ENCODE measurements at places on chromosomes 12 and 14.
A peak's percentile ranks its signal among the peaks of the same experiment; 100 is the strongest.

GRCh38 chr12:29816874-29817725 lies 33.4 kb upstream of the TMTC1 start:
- DNase-seq: no peak

- no peak for DNase-seq
Measured at GRCh38 chr14:65849558-65849957, 437.0 kb downstream of the FUT8 start.

GRCh38 chr12:128690641-128691040 lies 133.1 kb downstream of the SLC15A4 start:
- no peak for DNase-seq

DNA sequence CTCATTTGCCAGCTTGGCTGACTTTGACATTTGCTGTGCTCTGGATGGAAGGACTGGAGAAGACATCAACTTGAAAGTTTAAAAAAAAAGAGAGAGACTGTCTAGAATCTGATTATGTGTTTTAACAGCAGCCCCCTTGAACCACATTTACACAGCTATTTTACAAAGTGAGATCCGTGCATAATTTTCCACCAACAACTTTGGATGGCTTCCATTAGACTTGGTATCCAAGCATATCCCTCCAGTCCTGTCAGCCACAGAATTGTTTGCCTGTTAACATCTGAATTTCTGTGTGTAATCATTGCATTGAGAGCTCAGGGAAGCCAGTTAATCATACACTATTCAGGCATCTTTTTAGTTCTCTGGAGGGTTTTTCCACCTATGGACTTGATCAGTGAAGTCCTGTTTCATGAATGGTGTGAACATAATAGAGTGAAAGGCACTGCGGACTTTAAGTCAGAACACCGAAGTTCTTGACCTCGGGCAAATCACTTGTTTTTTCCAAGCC lies 93.7 kb downstream of the SAMD4A start:
- no peak for DNase-seq

DNA sequence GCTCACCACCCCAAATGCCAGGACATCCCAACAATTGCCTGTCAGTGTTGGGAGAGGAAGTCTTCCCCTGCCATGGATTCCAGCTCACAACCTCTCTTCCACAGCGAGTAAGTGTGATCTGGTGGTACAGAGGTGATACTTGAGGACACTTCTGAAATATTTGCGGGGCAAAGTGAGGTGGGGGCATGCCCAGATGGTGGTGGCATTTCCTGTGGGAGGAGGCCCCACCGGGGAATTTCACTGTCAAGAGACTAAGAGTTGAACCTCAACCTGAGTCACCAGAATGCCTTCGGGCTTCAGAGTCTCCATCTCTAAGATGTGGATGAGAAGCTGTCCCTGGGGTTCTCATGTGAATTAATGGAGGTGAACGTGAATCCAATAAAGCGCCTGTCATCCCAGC lies 122.3 kb upstream of the RFLNA start:
- no peak for DNase-seq

DNA sequence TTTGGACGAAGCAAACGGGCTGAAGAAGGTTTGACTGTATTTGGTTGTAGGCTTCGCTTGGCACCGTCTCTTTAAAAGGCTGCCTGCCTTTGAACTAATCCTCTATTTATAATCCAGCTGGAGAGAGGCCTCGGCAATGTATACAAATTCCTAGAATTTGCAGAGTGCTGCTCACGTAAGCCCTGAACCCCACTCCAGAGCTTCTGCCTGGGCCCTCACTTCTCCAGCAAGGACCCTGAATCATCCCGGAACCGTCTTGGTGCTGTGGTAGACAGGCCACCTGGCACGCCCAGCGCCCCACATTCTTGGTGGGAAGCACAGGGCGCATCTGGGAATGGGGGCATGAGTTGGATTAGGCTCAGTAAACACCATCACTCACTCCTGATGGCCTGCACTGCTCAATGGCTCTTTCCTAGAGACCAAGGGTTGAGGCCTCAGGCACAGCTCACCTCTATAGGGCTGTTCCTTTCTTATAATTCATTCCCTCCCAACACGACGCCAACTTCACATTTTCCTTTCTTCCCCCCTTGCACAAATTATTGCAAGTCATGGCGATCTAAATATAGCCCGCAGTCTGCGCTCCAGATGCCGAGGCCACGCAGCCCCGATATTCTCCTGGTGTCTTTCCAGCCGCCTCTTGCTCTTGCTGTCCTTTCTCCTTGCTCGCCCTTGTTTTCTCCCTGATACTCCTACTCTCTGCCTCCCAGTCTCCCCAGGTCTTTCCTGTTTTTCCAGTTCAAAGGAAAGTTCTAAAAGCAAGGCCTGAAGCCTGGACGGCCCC lies 141.0 kb downstream of the ZFP36L1 start:
- DNase-seq: no peak

- no peak for DNase-seq
Measured at GRCh38 chr14:95163666-95164065, 6.3 kb upstream of the DICER1 start.

DNA sequence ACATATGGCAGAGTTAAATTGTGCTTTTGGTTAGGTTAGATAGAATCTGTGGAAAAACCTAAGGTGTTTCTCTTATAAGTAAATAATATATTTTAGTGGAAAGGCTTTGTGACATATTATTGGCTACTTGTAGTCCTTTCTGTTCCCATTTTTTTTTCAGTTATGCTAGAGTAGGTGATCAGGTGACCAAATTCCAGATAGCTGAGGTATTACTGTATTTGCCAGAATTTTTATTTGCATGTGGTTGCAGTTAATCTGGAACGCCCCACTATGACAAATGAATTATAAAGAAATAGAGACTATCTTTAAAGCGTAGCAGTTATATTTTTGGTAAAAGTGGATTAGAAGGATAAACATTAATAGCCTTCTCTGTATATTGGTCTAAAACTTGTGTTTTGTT lies 52.0 kb downstream of the ARHGAP5 start:
- no peak for DNase-seq

DNA sequence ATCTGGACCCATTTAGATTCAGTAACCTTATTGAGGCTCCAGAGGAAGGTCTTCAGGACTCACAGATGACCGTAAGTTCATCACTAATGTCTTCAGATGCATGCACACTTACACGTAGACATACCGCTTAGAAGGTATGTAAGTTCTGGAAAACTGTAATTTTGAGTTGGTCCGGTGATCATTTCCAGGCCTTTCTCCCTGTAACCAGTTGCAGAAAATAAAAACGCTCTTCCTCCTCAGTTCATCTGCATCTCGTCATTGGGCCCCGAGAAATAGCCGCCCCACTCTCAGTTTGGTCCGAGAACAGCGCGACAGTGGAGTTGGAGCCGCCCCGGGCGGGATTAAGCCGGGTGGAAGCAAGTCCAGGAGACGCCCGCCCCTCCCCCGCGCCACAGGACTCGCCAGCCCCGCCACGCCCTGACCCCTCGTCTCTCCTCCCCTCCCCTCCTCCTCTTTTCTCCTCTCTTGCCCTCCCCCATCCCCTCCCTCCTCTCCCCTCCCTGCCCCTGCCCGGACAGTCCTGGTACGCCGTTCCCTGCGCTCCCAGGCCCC lies 83.7 kb downstream of the TNFAIP2 start:
- DNase-seq: peak; percentile 70

- DNase-seq: no peak
Measured at GRCh38 chr12:13093191-13093847, 10.1 kb downstream of the GSG1 start.

GRCh38 chr14:96279564-96279963 lies 23.6 kb downstream of the BDKRB1 start:
- DNase-seq: no peak

DNA sequence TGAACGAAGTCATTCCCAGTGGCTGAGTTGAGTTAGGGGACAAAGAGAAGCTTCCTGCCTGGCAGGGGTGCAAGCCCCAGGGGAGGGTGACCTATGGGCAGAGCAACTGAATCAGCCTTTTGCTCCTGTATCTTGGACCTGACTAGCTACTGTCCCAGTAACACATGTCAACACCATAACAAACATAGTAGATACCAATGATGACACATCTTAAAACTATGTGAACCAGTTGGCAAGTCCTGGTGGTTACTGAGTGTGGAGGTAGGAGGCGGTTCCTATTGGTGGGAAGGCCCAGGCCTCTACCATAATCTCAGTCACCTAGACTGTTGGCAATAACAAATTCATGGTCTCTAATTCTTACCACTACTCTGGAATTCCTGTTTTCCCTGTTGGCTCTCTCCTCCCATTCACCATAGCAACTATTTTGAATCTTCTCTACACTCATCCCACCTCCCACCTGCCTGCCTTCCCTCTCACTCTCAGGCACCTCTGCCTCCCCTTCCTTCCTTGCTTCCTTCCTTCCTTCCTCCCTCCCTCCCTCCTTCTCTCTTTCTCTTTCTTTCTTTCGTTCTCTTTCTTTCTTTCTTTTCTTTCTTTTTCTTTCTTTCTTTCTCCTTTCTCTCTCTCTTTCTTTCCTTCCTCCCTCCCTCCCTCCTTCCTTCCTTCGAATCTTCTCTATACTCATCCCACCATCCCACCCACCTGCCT lies 8.1 kb upstream of the P2RX7 start:
- no peak for DNase-seq

DNA sequence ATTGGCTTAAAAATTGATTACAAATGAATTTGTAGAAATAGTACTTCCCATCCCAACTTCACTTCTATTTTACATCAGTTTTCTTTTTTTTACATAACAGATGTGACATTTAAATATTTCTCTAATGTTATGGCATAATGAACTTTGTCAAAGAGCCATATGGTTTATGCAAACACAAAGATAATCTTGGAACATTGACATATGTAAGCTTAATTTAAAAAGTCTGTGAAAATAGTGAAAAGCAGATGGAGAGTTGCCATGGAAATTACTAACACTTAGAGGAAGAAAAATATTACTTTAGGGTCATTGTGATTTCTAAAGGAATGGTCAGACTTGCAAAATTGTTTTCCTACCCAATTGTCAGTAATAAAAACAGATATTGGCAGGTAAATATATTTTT lies 232.4 kb downstream of the AEBP2 start:
- DNase-seq: no peak

DNA sequence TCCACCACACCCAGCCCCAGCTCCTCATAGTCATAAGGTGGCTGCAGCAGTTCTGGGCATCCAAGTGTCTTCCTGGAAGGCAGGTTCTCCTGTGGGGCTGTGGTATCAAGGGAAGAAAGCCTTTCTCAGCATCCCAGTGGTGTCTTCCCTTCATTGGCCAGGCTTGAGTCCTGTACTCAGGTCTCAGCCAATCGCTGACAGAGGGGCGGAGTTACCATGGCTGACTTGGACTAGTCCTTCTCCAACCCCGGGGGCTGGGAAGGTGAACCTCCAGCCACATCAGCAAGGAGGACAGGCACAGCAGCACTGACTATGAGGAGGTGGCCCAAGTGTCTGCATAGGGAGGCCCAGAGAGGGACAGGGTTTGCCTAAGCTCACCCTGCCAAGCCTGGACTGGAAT lies 64.0 kb upstream of the SLC24A4 start:
- no peak for DNase-seq

DNA sequence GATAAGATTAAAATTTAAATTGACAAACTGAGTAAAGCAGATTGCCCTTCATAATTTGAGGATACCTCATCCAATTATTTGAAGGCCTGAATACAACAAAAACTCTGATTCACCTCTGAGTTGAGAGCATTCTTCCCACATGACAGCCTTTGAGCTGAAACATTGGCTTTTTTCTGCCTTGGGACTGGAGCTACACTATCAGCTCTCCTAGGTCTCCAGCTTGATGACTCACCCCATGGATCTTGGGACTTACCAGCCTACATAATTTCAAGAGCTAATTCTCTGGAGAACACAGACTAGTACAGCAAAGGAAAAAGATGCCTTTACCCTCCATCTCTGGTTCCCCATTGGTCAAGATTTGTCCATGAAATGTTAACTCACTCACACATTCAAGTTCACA lies 555.1 kb downstream of the FOXG1 start:
- DNase-seq: no peak

GRCh38 chr14:104213301-104214034 lies 75.1 kb downstream of the KIF26A start:
- peak; percentile 18 for DNase-seq

DNA sequence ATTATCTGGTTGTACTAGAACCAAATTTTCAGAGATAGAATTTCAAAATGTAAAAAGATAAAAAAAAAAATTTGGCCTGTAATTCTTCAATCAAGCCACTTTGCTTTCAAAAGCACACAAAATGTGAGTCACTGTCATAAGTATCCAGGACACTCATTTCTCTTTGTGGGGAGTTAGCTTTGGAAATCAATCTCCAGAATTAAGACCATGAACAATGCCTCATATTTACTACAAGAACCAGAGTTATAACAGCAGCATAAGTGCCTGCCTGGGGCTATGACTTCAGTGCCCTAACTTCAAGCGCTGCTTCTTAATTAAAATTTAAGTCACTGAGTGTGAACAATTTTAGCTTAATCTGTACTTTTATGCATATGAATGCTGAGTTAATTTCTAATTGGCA lies 162.1 kb downstream of the C12orf42 start:
- no peak for DNase-seq

DNA sequence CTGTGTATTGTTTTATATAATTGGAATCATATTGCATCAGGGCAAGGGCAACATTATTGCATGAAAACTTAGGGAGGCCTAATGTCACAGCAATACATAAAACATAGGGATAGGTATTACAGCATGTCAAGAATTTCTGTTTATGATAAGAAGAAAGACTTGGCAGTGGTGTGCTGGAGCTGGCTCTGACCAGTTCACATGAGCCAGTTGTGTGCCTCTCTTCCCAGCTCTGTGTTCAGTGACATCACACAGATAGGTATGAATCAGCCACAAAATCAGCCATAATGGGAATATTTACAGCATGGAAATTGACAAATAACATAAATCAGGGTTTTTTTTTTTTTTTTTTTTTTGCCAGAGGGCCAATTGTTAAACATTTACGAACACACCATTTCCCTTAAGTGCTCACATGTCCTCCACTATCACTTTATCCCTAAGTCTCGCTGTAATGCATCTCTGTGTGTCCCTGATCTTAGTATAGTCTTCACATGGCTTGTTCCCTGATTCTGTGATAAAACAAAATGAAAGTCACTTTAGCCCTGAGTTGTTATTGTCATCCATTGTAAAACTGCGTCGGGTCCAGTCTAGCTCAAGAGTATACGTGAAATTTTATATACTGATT lies 31.9 kb upstream of the ACSM4 start:
- no peak for DNase-seq

DNA sequence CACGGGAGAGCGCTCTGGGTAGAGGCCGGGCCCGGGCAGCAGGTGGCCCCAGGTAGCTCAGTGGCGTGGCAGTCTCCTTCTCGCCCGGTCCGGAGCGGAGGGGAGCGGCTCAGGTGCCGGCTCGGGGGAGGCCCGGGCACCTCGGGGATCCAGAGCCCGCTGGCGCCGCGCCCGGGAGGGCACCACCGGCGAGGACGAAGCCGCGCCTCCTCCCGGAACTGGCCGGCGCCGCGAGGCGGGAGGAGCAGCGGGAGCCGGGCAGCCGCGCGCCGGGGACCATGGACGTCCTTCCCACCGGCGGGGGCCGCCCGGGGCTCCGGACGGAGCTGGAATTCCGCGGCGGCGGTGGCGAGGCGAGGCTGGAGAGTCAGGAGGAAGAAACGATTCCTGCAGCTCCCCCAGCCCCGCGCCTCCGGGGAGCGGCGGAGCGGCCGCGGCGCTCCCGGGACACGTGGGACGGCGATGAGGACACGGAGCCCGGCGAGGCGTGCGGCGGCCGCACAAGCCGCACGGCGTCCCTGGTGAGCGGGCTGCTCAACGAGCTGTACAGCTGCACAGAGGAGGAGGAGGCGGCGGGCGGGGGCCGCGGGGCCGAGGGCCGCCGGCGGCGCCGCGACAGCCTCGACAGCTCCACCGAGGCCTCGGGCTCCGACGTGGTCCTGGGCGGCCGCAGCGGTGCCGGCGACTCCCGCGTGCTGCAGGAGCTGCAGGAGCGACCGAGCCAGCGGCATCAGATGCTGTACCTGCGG lies 21.5 kb upstream of the GNS start:
- peak; percentile 83 for DNase-seq

GRCh38 chr12:93100610-93101009 lies 171.5 kb upstream of the EEA1 start:
- no peak for DNase-seq
